ENCODE measurements at places on chromosomes 2 and 18.

DNA sequence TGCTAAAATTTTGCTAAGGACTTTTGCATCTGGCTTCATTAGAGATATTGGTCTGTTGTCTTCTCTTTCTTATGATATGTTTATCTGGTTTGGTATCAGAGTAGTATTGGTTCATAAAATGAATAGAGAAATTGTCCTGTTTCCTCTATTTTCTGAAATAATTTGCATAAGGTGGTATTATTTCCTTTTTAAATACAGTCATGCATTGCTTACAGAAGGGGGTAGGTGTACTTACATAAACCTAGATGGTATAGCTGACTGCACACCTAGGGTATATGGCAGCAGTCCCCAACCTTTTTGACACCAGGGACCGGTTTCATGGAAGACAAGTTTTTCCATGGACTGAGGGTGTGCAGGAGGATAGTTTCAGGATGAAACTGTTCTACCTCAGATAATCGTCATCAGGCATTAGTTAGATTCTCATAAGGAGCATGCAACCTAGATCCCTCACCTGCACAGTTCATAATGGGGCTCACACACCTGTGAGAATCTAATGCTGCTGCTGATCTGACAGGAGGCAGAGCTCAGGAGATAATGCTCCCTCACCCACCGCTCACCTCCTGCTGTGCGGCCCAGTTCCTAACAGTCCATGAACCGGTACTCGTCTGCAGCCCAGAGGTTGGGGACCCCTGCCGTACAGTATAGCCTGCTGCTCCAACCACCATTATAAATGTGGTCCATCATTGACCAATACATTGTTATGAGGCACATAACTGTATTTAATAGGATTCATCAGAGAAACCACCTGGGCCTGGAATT is 189.2 kb downstream of the FAM210A start:
- no peak for DNase-seq

DNA sequence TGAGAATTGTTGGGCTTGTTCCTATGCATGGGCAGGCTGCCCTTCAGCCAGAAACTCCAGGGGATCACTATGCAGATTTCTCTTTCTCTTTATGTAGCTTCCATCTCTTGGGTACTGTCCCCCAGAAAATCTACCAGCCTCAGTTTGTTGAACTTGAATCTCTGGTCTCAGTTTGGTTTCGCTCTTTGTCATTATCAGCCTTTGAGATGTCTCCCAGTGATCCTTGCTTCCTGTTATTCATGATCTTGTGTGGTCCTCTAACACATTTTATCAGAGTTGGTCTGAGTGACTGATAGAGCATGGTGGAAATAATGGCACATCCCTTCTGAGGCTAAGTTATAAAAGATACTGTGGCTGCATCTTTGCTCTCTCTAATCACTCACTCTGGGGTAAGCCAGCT is 7.8 kb downstream of the TMEM87B start:
- no peak for DNase-seq

DNA sequence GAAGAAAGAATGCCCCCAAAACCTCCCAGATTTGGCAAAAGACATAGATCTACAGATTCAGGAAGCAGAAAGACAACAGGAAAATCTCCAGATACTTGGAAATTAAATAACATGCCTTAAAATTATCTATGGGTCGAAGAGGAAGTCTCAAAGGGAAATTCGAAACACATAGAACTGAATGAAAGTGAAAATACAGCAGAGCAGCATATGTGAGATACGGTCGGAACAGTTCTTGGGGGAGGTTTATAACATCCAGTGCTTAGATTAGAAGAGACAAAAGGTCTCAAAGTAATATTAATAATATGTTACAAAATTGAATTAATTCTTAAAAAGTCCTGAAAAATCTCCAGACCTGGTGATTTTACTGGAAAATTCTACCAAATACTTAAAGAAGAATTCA is 14.3 kb downstream of the KCNG2 start:
- DNase-seq: no peak

GRCh38 chr2:174606336-174606735 is 8.7 kb upstream of the WIPF1 start:
- no peak for DNase-seq

GRCh38 chr18:70197026-70197425 is 8.5 kb downstream of the RTTN start:
- DNase-seq: no peak

DNA sequence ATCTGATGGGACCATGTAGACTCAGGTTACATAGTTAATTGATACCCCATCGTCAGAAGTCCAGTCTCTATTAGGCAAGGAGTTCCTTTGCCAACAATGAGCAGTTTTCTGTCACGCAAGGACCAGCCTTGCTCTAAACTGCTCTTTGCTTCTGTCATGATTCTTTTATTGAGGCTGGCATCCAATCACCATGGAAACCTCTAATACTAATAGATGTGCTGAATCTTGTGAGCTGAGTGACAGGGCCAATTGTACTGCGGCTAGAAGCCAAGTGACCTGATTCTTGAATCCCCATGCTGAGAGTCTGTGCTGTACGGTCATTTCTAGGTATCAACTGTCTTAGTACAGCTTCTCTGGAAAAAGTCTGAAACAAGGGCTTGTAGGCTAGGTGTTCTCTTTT is 395.6 kb downstream of the RND3 start:
- DNase-seq: no peak

- DNase-seq: no peak
These were observed 1283.0 kb upstream of the CDH2 start for GRCh38 chr18:29459972-29460371.

Data from stimulated activated naive CD4-positive, alpha-beta T cell (primary cell).